ENCODE measurements at places on chromosomes 6 and 20.

DNA sequence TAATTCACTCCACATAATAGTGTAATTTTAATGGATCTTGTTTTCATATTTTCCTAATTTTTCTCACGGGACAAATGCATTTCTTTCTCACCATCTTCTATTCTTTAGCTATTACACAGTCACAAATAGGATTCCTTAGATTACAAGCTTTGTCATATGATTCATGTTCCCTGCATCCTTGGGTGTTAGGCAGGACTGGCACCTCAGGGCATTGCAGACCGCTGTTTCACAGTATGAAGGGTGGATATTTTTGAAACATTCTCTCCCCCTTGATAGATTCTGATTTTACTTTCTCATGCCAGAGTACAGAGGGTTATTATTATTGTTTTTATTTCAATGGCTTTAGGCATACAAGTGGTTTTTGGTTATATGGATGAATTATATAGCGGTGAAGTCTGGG, 602.5 kb downstream of the PHF3 start:
- DNase-seq: no peak

DNA sequence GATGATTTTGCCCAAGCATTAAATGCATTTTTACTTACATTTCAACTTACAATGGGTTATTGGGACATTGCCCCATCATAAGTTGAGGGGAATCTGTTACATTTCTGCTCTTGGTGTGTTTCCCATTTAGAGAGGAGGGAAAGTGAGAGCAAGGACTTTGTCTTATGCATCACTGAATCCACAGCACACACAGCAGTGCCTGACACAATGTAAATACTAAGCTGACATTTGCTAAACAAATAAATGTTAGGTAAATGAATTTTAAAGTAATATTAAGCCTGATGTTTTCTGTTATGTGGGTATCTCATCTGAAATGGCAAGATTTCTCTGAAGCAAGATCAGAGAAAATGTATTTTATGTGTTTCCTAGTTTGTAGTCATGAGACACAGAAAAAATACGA, 143.6 kb upstream of the STXBP5 start:
- no peak for DNase-seq

DNA sequence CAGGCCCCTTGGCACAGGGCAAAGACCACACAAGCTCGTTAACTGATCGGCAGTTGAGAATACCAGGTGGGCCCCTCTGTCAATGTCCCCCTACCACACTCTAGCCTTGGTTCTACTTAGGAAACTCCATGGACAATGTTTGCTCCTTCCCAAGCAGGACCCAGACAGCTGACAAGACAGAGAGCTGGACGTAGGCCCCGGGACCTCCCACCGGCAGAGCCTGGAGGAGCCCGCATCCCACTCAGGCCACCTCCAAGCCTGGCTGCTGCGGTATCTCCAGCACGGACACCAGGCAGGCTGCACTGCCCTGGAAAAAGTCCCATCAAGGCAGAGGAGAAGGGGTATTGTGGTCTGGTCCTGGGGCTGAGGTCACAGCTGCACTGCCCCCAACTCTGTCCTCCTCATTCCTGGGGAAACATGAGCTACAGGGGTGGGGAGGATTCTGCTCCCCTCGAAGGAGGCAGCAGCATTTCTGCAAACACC, 6.2 kb upstream of the GRM4 start:
- no peak for DNase-seq

GRCh38 chr6:166977621-166978525, 21.3 kb upstream of the CEP43 start:
- no peak for DNase-seq

DNA sequence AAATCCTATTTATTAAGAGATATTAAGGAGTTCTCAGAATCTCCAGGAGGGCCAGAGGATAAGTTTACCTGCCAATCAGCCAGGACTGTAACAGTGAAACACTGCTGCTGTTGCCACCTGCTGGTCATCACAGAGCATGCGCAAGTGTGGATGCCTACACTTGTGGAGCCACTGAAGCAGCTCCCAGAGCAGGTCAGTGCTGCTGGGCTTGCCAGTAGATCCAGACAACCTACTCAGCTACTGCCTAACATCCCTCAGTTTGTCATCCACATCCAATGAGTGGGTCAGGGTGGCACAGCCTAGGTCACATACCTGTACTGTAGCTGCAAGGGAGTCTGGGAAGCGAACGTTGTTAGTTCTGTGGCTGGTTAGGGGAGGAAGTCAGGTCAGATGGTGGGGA, 18.3 kb upstream of the NHSL1 start:
- DNase-seq: peak; percentile 14
